Muscle of leg (tissue), 16 donors: ENCODE measurements at places on chromosomes 1 and 21. TPM values are rescaled to one million over a fixed set of nuclear protein-coding genes. Genes with fewer than 3 reads are reported as not detected.
A peak's percentile ranks its signal among the peaks of the same experiment; 100 is the strongest.

GRCh38 chr1:226548256-226549093 lies at the start of gene STUM:
Gene STUM (plus strand): TSS chr1:226548764. CDS start chr1:226548905, 141 bp downstream.
- DNase-seq, result peak; percentile 69

The IFFO2 gene
- total RNA-seq, result 4.2 TPM

DNA sequence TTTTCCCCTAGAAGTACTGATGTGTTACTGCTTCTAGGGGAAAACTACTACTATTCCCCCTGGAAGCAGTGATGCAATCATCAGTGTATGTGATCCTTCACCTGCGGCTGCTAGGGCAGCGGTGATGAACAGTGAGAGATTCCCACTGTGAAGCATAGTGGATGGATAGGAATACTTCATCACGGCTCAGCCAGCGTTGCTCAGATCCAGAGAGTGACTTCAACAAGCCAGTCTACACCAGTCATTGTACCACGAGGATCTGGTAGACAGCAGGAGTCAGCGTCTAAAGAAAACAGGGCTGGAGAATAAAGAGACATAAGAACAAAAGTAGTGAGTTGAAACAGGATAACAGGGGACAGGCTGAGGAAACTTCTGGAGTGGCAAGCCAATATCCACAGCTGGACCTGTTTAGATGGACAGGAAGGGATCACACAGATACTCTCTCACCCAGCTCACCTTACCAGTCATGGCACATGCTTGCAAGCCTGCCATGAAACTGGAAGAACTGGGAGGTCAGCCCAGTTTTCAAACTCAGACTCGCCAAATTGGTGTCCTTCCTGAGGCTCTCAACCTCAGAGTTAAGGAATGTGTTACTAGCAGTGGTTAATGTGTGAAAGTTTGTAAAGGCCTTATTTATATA lies 42.4 kb upstream of the LRRC52 start:
- DNase-seq, result peak; percentile 30

The GABPB2 gene
- total RNA-seq, result 8.2 TPM

DNA sequence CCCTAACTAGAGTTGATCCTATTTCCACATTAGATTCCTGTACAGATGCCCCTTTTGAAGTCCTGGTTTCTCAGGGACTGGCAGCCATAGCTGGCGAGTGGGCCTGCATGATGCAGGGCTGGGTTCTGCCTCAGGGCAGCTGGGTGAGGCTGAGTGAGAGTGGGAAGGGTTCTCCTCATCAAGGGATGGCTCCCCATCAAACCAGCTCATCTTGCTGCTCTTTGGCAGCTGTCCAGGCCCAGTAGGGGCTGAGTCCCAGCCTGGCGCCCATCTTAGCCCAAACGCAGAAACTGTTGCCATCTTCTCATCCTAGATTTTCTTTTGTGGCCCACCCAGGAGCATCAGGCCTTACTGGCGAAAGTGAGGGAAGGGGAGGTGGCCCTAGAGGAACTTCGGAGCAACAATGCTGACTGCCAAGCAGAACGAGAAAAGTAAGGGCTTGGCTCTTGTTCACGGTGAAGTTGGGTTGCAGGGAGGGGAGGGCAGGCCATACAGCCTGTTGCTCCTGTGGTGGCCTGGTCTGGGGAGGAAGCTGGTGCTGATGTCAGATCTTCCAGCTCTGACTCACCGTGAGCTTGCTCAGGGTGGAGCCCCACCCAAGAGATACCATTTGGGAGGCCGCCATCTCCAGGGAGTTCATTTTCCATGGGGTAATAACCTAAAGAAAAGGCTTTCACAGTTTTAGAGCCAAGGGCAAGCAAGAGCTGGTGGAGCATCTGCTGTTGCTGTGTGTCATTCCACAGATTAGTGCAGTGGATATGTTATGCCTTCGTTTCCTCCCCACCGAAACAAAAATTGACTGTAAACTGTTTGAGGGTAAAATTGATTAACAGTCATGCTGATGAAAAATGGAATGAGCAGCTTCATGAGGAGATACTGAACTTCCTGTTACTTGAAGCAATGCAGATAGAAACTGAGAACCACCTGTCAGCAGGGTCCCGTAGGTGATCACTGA lies 34.7 kb downstream of the TUFT1 start:
- DNase-seq, result no peak

DNA sequence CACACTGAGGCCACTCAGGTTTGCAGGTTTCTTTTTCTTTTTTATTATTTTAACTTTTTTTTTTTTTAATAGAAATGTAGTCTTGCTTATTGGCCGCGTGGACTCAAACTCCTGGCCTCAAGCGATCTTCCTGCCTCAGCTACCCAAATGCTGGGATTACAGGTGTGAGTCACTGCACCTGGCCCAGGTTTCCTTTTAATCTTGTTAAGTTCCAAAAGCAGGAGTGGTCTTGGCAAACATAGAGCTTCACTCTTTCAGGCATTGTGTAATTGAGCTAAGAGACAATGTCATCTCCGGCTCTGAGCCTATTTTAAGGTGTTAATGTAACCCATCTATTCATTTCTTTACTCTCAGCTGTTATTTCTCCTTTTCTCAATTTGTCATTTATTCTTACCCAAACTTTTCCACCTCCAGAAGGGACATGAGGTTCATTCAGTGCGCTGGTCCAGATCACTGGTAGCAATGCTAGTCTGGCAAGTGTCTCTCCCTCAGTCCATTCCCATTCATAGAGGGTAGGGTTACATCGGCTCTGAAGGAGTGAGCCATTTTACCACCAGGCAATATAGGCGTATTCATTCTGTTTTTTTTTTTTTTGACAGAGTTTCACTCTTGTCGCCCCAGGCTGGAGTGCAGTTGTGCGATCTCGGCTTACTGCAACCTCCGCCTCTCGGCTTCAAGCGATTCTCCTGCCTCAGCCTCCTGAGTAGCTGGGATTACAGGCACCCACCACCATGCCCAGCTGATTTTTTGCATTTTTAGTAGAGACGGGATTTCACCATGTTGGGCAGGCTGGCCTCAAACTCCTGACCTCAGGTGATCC lies 11.3 kb upstream of the MFSD2A start:
- no peak for DNase-seq

- DNase-seq, result no peak
These were observed 8.6 kb upstream of the IFNAR1 start for GRCh38 chr21:33315946-33316710.
